ENCODE measurements at places on chromosomes 5 and 9.

GRCh38 chr9:75265525-75265972, 177.2 kb downstream of the OSTF1 start:
- DNase-seq: peak; percentile 68

DNA sequence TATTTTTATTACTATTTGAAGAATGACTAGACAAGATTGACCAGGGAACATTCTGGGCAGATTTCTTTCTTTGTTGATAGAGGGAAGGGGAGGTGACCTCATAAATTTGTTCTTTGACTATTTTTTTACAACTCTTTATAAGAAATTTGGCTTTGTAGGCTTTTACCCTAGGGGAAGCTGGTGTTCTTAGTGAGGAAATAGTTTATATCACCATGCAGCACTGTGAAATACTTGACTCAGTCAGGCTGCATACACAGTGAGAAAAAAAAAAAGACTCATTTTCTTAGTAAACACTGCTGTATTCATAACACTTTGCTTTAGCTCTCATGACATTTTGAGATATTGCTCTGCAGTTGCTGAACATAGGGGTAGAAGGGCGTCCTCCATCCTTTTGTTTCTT, 336.6 kb upstream of the PIK3R1 start:
- DNase-seq: no peak

GRCh38 chr9:32968101-32969011, 33.1 kb downstream of the APTX start:
- peak; percentile 57 for DNase-seq

GRCh38 chr5:161078793-161079192, 226.8 kb upstream of the ATP10B start:
- DNase-seq: no peak

DNA sequence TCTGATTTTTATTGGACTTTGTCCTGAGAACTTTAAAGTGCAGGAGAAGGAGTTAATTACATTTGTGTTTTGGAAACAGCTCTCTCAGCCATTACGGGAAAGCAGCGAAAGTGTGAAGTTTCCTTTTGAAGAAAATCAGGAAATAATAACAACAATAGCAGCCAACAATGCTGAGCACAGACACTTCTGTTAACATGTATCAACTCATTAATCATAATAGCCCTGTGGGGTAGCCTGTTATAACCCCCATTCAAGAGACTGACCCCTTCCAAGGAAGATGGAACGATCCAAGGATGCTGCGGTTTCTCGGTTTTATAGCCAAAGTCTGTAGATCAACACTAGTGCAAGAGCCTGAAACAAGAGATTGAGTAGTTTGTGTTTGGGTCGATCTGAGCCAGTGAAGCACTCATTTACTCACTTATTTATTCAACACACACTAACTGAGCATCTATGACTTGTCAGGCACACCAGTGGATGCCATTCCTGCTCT, 195.5 kb downstream of the DRD1 start:
- no peak for DNase-seq

All from thymus (tissue), 14 donors.